ENCODE measurements at places on chromosomes 4 and X.

DNA sequence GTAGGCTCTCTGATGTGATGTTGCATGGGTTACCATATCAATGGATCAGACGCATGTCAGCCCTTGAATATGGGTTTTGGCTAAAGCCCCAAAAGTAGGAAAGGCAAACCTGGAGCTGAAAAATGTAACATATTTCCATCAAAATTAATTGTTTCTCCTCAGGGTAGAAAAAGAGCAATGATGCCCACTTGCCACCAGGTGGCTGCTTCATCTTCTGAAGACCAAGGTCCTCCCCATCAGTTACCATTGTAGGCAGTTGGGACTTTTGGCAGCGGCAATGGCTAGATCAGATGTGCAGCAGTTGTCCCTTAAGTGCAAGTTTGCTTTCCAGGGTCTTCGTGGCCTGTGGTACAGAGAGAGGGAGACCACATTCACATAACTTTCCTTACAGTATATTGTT lies 118.2 kb downstream of the NAF1 start:
- peak; percentile 9 for DNase-seq

DNA sequence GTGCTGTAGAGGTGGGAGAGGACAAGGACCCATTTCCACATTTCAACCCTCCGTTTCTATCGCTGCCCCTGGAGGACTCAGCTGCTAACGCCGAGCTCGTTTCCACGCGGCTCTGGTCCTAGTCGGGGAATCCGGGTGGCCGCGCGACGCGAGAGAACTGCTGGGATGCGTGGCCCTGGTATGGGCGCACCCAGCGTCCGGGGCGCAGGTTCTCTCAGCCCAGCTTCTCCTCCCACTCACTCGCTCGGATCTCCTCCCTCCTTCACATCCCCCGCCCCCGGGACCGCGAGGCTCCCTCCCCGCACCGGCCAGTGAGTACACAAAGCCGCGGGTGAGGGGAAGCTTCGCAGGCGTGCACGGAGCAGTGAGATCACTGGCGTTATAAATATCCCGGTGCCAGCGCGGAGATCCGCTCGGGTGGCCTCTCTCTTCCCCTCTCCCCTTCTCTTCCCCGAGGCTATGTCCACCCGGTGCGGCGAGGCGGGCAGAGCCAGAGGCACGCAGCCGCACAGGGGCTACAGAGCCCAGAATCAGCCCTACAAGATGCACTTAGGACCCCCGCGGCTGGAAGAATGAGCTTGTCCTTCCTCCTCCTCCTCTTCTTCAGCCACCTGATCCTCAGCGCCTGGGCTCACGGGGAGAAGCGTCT lies at the start of gene FGF5:
Gene FGF5, plus strand, starts transcription at position 412 of the 649 bp plus-strand sequence. Its CDS starts 161 bp downstream, at position 573.
- peak; percentile 69 for DNase-seq

DNA sequence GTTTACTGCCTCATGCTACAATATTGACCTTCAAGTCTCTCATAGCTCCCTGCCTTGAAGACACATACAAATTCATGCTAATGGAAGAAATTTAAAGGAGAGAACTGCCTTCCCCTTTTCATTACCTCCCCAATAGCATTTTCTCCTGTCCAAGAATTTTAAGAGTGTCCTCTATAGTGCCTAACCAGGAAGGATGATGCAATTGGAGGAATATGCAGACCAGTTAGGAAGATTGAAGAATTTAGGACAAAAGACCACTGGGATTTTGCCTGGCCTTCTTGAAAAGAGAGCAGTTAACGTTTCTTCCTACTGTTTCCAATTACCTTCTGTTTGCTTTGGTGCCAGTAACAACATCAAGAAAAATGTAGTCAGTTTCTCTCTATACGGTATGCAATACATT lies 443.9 kb downstream of the INPP4B start:
- DNase-seq: no peak

DNA sequence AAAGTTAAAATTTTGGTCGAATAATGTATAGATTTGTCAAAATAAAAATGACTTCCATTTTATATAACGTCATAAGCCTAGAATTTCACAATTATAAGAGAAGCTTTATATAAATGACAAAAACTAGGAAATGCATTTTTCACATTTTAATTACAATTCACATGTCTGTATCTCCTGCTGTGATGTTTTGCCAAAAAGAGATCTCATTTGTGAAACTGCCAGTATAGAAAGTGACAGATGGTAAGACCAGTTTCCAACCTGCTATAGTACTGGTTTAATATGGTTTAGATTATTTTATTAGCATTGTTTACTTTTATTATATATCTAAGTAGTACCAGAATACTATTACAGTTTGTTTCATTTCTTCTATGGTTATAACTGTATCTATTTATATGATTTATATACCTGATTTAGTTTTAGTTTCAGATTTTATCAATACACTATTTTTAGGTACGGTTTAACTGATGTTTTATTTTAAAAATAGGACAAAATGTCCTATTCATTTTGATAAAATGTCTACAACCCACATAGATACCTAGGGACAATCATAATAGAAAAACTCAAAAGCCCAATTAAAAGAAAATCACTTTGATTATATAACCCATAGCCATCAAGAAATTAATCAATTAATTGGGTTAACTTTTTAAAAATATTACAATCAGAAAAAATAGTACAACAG lies 5.4 kb upstream of the CCSER1 start:
- DNase-seq: no peak

DNA sequence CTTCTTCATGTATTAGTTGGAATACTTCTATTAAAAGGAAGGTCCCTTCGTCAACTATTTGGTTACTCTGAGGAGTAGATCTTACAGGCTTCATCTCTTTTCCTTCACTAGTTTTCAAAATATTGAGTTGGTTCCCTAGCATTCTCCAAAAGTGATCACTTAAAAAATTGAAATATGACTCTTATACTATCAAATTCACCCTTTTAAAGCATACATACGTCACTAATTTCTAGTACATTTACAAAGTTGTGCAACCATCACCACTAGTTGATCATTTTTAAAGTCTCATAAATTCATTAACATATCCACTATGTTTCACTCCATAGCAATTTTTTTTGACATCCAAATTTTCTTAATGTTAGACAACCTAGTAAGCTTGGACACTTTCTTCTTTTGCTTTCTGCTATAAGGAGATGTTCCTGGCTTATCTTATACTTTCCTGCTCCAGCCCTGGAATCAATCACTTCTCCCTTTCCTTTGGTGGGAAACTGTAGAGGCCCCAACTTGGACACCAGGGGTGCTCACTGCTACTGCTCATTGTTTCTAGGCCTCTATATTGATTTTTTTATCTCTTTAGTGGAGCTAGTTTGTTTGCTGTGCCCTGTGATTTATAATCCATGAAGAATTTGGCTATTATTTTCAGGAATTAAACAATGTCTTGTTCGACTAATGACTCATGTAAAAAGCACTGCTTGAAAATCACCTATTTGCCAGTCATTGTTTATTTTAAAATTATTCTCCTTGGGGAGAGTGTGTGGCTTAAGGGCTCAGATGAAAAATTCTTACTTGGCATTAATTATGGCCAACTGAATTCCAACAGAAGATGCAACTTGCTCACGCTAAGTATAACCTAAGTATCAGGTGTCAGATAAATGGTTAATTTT lies 4.0 kb upstream of the ZFX start:
- peak; percentile 30 for DNase-seq

GRCh38 chr4:52106191-52106590 lies 55.1 kb downstream of the SPATA18 start:
- no peak for DNase-seq

DNA sequence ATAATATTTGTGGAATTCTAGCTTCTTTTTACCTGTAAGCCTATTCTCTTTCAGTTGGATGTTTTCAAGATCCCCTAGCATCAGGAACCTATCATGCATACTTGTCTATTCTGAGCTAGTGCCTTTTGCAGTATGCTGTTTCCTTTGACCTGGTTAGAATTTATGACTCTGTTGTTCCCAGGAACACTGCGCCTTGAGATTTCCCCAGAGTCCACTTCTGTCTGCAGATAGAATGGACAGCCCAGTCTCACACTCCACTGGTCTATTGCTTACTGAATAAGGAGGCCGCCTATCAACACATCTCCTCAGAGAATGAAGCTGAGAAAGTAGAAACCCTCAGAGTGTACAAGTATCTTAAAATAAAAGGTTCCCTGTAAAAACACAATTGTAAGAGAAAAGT lies 465.1 kb upstream of the GALNTL6 start:
- no peak for DNase-seq

- no peak for DNase-seq
These were observed 46.8 kb downstream of the NEK1 start for GRCh38 chr4:169565606-169566005.

GRCh38 chr4:4992833-4993232 lies 26.4 kb downstream of the CYTL1 start:
- DNase-seq: no peak
